ENCODE measurements at places on chromosomes 2 and 18.

- no peaks in the 10 kb centered on the region for H3K4me1 ChIP-seq
- no peak overlapping the region for H3K27ac ChIP-seq
- H3K36me3 ChIP-seq = no peaks in the 10 kb centered on the region
- no peak overlapping the region for H3K4me3 ChIP-seq
Measured at GRCh38 chr18:32391126-32391525, 79.6 kb downstream of the GAREM1 start.

- DNase-seq = no peak
- H3K27me3 ChIP-seq = no peaks in the 10 kb centered on the region
- H3K27ac ChIP-seq = no peak overlapping the region
- peaks cover 5% of the 10 kb centered on the region for H3K4me1 ChIP-seq
Measured at GRCh38 chr2:48126162-48126561, 219.9 kb upstream of the FBXO11 start.

DNA sequence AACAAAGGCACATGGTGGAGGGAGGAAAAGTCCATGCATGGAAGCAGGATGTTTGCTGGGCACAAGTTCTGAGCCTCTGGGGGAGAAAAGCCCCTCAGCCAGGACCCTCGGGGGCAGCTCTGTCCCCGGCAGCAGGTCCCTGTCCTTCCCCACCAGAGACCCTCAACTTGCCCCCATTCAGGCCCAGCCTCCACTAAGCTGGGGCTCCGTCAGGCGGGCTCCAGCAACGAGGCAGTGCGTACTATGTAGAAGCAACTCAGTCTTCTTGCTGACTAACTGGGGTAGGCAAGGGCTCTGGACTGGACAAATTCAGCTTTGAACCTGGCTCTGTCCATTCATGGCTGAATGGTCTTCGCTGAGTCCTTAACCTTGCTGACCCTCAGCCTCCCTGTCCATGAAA is 23.0 kb downstream of the CFAP65 start:
- no peak overlapping the region for H3K27ac ChIP-seq
- no peak for DNase-seq
- peaks cover 28% of the 10 kb centered on the region for H3K27me3 ChIP-seq
- no peak overlapping the region for H3K4me3 ChIP-seq
- no peaks in the 10 kb centered on the region for H3K4me1 ChIP-seq

DNA sequence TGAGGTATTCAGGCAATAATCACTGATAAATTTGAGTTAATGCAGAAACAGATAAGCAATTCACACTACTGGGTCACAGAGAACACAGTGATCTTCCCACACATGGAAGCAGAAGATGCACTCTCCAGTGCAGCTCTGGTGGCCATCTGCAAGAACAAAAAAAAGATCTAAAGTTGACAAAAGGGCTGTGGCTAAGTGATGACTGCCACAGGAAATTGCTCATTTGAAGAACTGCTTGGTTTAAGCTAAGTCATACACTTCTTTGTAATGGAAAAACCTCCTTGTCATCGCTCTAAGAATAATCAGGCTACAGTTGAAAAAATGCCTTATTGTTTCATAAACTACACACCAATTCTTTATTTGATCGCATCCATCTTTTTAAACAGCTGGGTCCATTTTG is 115.1 kb downstream of the DTNB start:
- no peaks in the 10 kb centered on the region for H3K27me3 ChIP-seq
- H3K27ac ChIP-seq = peak overlapping the region; percentile 85
- H3K4me1 ChIP-seq = peaks cover 61% of the 10 kb centered on the region
- DNase-seq = no peak
- H3K4me3 ChIP-seq = peak overlapping the region; percentile 40

GRCh38 chr2:144180131-144180530 is 339.8 kb downstream of the ZEB2 start:
- no peaks in the 10 kb centered on the region for H3K27me3 ChIP-seq
- no peak for DNase-seq
- H3K27ac ChIP-seq = no peak overlapping the region

- peak overlapping the region; percentile 69 for H3K4me3 ChIP-seq
- H3K36me3 ChIP-seq = no peaks in the 10 kb centered on the region
- no peak for DNase-seq
- peaks cover 91% of the 10 kb centered on the region for H3K27me3 ChIP-seq
Measured at GRCh38 chr2:20666005-20666303, 990 bp upstream of the GDF7 start.

- no peak overlapping the region for H3K4me3 ChIP-seq
- no peaks in the 10 kb centered on the region for H3K4me1 ChIP-seq
- H3K36me3 ChIP-seq = peaks cover 63% of the 10 kb centered on the region
- DNase-seq = no peak
- no peaks in the 10 kb centered on the region for H3K27me3 ChIP-seq
Measured at GRCh38 chr2:105100046-105100840, 62.4 kb downstream of the MRPS9 start.

DNA sequence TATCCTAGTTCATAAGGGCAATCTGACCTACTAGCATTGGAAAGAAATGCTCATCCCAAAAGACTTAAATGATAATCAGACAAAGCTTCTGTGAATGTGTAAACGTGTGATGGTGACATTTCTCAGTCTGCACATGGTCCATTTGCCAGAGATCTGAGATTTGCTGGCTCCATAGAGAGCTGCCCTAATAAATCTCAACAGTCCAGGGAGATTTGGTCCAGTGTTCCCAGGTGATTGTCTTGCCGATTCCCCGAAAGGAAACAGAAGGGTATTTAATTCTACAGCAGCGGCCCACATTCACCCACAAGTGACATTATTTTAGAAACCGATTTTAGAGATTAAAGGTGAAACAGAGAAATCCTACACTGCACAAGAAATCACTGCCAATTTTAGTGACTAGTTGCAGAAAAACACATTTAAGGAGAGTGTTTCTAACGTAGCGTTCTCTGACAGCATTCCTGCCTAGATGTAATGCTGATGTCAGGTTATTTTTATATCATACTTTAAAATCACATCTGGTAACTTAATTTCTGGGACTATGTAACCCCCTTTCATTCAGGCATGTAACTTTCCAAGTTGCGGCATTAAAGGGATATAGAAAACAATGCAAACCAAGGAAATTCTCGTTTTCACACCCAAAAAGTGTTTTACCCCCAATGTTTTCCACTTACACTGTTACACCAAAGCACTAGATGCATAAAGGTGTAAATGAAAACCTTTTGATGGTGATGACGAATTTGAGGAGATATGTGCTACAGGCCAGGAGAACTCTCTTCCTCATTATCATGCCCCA is 231.9 kb upstream of the FN1 start:
- H3K36me3 ChIP-seq = no peaks in the 10 kb centered on the region
- H3K27ac ChIP-seq = no peak overlapping the region
- peaks cover 7% of the 10 kb centered on the region for H3K4me1 ChIP-seq
- H3K4me3 ChIP-seq = no peak overlapping the region
- no peak for DNase-seq
- peaks cover 6% of the 10 kb centered on the region for H3K27me3 ChIP-seq

- no peak for DNase-seq
- no peak overlapping the region for H3K4me3 ChIP-seq
- H3K27ac ChIP-seq = no peak overlapping the region
- no peaks in the 10 kb centered on the region for H3K4me1 ChIP-seq
Measured at GRCh38 chr2:206115026-206115578, 29.1 kb upstream of the INO80D start.

- DNase-seq = no peak
- no peaks in the 10 kb centered on the region for H3K36me3 ChIP-seq
- no peak overlapping the region for H3K27ac ChIP-seq
- peaks cover 2% of the 10 kb centered on the region for H3K4me1 ChIP-seq
Measured at GRCh38 chr2:12884713-12885282, 168.1 kb downstream of the TRIB2 start.

DNA sequence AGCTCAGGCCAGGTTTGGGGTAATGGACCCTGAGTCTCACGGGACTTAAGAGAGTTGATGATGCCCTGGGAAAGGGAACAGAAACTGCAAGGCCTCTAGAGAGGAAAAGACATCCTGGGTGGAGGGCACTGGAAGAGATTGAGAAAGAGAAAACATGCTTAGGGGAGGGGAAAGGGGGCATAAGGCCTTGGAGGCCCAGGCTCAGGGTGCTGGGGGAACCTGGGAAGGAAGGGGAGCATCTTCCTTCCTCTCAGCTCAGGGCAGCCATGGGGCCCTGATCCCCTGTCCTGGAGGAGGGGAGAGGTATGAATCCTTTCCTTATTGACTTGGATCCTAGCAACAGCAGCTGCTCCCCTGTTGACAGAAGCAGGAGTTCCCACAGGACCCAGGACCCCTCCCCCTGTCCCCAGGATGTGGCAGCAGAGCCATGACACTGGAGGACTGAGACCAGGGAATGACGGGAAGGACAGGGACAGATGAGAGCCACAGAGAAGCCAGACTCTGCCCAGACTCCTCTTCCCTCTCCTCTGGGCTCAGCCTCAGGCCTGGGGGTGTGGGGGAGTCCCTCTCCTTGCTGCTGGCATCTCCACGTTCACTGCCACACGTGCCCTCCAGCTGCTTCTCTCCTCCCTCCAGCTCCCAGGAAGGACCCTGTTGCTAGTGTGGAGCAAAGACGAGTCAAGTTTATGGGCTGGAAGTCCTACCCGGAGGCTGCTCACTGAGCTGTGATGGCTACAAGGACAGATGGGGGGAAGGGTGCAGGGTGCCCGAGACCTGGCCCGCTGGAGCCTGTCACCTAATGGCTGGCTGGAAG is 815 bp downstream of the GPBAR1 start:
- peaks cover 51% of the 10 kb centered on the region for H3K36me3 ChIP-seq
- no peak overlapping the region for H3K4me3 ChIP-seq

DNA sequence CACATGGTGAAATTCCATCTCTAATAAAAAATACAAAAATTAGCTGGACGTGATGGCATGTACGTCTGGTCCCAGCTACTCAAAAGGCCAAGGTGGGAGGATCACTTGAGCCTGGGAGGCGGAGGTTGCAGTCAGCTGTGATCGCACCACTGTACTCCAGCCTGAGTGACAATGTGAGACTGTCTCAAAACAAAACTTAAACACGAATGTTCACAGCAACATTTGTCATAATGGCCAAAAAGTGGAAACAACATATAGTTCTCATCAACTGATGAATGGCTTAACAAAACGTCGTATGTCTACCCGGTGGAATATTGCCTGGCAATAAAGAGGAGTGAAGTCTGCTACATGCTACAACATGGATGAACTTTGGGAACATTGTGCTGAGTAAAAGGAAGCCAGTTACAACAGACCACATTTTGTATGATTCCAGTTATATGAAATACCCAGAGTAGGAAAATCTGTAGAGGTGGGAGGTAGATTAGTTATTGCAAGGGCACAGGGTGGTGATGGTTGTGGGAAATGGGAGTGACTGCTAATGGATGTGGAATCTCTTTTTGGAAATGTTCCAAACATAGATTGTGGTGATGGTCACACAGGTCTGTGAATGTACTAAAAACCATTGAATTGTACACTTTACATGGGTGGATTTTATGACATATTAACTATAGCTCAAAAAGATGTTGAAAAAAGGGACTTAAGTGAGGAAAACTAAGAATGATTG is 478.2 kb downstream of the PTPRM start:
- peak overlapping the region; percentile 39 for H3K27ac ChIP-seq
- no peaks in the 10 kb centered on the region for H3K36me3 ChIP-seq
- no peak overlapping the region for H3K4me3 ChIP-seq
- H3K27me3 ChIP-seq = no peaks in the 10 kb centered on the region
- DNase-seq = no peak
- peaks cover 18% of the 10 kb centered on the region for H3K4me1 ChIP-seq

DNA sequence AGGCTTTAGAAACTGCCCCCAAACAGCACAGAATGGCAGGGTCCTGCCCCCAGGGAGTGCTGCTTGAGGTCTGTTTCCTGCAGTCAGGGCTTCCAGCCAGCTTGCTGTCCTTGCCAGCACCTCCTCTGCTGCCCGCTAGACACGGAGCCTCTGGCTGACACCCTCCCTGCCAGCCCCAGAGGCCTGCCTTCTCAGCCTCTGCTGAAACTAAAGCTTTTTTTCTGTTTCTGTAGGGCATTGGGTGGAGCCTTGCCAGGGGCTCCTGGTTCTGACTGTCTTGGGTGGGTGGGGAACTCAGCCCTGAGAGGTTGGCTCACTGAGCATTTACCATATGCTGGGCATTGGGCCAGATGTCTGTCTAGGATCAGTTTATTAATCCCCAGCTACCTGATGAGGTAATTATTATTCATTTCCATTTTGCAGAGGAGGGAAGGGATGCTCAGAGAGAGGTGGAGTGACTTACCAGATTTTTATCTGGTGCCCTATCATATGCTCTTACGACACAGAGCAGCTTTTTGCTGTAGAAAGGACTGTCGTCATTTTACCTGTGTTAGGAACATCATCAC is 35.4 kb downstream of the INPP4A start:
- peak overlapping the region; percentile 49 for H3K4me3 ChIP-seq
- peak overlapping the region; percentile 90 for H3K27ac ChIP-seq
- DNase-seq = peak; percentile 66
- H3K4me1 ChIP-seq = peaks cover 99% of the 10 kb centered on the region
- H3K36me3 ChIP-seq = peaks cover 6% of the 10 kb centered on the region

- no peak for DNase-seq
- H3K27ac ChIP-seq = no peak overlapping the region
- no peaks in the 10 kb centered on the region for H3K36me3 ChIP-seq
- H3K27me3 ChIP-seq = peaks cover 8% of the 10 kb centered on the region
- H3K4me1 ChIP-seq = no peaks in the 10 kb centered on the region
Measured at GRCh38 chr2:190082118-190082517, 19.6 kb upstream of the MSTN start.

DNA sequence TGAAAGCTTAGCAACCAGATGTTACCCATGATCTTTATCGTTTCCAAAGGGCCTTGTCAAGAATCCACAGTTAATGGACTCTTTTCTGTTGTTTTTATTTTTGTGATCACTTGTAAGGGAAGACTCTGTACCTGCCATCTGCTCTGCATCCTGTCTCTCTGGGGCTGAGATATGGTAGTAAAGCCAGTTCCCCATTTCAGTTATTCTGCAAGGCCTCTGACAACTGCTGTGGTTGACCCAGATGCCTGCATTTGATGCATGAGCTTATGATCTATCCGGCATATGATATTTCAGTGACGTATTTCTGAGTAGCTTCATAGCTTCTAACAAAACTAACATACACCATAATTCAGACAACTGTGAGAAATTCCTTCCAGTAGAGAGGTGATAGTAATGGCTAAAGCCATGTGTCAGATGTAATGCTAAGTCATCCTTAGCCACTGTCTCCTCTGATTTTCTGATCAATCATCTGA is 105.1 kb downstream of the TPO start:
- H3K27ac ChIP-seq = peak overlapping the region; percentile 34
- no peak for DNase-seq
- H3K27me3 ChIP-seq = no peaks in the 10 kb centered on the region
- H3K36me3 ChIP-seq = no peaks in the 10 kb centered on the region

GRCh38 chr18:26819046-26819445 is 46.5 kb downstream of the AQP4 start:
- H3K27me3 ChIP-seq = no peaks in the 10 kb centered on the region
- H3K4me1 ChIP-seq = no peaks in the 10 kb centered on the region
- no peak overlapping the region for H3K27ac ChIP-seq
- H3K36me3 ChIP-seq = no peaks in the 10 kb centered on the region
- H3K4me3 ChIP-seq = no peak overlapping the region
- no peak for DNase-seq

GRCh38 chr2:156405586-156405985 is 30.6 kb upstream of the GPD2 start:
- H3K27ac ChIP-seq = no peak overlapping the region
- no peaks in the 10 kb centered on the region for H3K36me3 ChIP-seq
- no peak for DNase-seq
- no peak overlapping the region for H3K4me3 ChIP-seq
